Ecto neural progenitor cell (in vitro differentiated cells): ENCODE measurements at places on chromosomes 5 and 9.

DNA sequence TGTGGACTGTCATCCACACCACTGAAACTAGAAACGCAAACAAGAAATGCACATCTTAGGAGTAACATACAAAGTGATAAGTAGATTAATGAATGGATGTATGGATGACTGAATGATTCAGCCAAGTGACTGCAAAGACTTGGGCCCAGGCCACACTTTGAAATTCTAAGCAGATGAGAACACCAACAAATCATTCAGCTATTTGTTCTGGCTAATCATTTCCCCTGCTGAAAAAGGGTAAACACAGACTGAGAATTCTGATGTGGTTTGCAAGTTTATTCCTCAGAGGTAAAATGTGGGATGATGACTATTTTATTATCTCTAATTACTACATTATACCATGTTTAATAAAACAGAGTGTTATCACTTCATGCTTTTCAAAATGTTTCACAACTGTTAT, 163.2 kb upstream of the ADAMTS16 start:
- DNase-seq: no peak

GRCh38 chr9:11618241-11618805, 1005.5 kb upstream of the PTPRD start:
- DNase-seq: no peak

GRCh38 chr5:22751536-22751935, 101.6 kb downstream of the CDH12 start:
- DNase-seq: no peak

DNA sequence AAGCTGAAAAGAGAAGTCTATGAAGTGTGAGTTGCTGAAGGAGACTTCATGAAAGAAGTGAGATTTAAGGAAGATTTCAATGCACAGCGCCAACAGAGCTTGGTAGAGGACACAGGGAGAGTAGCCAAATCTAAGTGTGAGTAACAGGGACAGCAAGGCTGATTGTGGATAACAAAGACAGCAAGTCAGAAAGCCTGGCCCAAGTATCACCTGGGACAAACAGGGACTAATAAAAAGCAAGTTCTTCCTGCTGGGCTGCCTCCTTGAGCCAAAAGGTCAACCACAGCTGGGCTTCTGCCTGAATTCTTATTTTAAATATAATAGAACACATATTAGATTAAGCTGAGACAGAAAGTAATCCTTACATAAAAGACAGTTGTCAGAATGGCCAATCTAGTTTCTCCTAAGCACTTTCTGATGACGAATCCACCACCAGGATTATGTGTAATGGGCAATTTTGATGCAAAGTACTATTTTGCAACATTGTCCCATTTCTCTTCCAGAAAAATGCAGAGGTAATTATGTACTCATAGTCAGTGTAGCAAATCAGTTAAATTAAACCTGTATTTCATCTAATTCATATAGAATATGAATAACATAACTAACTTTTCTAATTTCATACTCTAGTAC, 73.8 kb downstream of the MAPKAP1 start:
- DNase-seq: no peak

GRCh38 chr9:7366121-7366520, 433.5 kb downstream of the DMAC1 start:
- DNase-seq: no peak

DNA sequence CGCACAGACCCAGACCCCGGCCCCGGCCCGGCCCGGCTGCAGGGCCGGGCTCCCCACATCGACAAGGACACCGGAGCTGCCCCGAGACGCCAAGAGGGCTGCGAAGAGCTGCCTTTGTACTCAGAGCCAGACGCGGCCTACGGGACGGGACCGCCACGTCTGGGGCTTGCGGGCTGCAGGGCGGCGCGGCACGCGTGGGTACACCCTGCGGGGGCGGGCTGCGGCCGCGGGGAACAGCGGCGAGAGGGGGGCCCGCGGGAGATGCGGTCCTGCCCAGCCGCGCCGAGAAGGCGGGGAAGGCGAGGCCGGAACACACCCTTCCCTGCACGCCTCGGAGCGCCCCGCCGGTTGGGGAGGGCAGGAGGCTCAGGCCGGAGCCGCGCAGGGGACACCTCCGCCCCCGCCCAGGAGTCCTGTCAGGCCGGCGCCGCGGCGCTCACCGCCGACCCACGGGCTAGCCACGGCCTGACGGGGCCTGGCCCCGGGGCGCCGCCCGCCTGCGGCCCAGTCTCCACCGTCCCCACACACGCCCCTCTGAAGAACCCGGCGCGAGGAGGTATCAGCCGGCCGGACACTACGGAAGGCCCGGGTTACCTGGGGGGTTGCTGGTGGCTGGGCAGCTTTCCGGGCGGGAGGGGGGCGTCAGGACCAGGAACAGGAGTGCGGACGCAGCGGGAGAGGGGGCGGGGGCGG, 478 bp downstream of the RAB14 start:
- no peak for DNase-seq

DNA sequence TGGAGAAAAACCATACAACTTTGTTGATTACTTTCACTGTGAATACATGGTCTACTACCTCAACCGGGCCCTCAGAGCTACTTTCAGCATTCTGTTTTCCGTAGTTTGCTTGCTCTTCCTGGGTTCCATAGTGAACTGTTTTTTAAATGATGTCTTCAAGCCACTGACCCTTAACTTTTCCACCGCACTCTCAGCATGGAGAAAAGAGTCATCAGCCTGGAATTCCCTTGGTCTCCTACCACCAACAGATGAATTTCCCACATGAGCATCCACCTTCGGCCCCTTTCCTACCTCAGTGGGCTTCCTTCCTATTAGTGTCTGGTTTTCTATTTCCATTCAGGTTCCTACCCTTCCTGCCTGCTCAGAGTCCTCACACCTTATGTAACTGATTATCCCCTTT, 135.9 kb upstream of the ADAMTSL1 start:
- DNase-seq: no peak

- no peak for DNase-seq
These were observed 9.6 kb upstream of the CCDC171 start for GRCh38 chr9:15543047-15543813.

DNA sequence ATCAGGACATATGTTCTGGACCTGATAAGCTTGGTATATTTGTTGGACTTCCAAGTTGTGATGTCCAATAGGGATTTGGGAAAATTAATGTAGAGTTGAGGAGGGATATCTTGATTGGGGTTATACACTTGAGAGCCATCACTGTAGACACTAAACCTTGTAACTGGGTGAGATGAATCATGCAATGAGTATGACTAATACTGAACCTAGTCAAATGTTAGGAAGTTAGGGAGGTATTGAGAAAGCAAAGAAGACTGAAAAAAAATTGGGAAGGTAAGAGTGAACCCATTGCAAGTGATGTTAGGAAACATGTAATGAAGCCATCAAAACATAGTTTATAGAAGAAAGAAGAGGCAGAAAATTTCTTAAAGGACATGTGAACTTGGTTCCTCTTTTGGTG, 668.4 kb upstream of the CDH9 start:
- DNase-seq: no peak

GRCh38 chr5:14342306-14342705, 199.2 kb downstream of the TRIO start:
- DNase-seq: no peak

GRCh38 chr5:54337523-54337922, 27.1 kb upstream of the ARL15 start:
- DNase-seq: no peak

- no peak for DNase-seq
These were observed 86.0 kb upstream of the FER start for GRCh38 chr5:108661590-108662219.

DNA sequence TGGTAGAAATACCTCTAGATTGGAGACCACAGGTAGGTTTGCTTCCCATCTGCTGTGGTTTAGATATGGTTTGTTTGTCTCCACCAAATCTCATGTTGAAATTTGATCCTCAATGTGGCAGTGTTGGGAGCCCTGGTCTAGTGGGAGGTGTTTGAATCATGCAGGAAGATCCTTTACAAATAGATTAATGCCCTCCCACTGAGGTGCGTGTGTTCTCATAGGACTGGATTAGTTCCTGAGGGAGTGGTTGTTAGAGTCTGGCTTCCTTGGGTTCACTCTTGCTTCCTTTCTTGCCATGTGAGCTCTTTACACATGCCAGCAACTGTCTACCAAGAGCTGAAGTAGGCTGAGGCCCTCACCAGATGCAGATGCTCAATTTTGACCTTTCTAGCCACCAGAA, 391.1 kb upstream of the GRIA1 start:
- no peak for DNase-seq

DNA sequence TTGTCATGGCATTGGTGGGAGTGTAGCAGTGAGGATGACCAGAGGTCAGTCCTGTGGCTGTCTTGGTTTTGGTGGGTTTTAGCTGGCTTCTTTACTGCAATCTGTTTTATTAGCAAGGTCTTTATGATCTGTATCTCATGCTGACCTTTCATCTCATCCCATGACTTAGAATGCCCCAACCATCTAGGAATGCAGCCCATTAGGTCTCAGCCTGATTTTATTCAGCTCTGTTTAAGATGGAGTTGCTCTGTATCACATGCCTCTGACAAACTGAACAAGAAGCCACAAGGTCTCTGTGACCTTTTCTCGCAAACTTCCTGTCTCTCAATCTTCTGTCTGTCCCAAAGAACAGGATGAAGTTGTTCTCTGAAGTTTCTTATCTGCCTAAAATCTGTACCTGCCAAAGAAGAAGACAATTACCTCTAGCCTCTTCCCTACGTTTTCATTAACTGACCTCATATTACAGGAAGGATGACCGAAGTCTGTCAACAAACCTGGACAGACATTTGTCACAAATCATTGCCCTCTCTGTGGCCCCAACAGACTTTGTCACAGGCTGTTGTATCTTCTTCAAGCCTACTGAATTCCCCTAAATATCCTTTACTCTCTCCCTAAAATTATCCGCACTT, 284.2 kb upstream of the SEMA6A start:
- no peak for DNase-seq

DNA sequence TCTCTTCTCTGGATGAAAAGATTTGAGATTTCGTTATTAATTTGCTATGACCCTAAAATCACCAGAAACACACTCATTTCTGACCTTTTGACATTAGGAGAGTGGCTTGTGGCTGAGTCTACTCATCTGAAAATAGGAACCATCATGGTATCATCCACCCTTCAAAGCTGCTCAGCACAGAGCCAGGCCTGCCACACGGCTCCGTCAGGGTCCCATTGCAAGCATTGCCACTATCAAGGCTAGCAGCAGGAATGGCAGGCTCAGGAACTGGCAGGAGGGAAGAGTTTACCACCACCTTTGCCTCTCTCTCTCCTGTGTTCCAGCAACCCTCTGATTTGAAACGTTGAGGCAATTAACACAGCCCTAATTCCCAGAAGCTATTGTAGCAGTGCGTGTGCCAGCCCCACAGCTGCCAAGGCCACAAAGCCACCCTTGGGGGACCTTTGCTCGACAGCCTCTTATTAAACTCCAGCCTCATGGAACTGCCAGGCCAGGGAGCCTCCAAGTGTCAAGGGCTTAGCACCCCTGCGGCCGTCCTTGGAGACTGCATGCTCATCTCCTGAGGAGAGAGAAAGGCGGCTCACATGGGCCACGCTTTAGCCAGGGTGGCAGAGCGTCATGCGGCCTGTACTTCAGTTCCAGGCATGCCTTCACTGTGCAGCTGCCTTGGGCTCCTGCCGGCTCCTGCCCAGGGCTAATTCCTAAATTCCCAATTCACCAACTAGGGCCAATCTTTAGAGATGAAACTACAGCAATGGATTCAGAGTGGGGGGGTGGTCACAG, 145.9 kb downstream of the ROR2 start:
- DNase-seq: peak; percentile 37

DNA sequence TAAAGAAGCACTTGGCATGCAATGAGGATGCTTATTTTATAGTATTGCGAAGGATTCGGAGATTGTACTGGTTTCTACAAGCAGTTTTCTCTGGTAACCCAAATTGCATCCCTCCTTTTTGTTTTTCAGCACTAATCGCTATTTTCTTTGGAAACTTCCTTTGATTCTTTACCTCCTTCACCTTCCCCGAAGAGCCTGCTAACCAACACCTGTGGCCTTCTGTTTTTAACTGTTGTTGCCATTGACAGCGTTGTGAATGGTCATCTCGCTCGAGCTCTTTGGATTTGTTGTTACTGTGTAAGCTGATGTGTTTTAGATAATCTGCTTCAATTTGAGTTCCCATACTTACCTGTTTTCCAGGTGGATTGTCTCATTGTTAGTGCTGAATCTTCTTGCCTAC, 1.1 kb downstream of the CNOT6 start:
- DNase-seq: no peak

GRCh38 chr5:122142480-122143164, 13.3 kb downstream of the ZNF474 start:
- no peak for DNase-seq

- DNase-seq: no peak
These were observed 27.3 kb downstream of the NR6A1 start for GRCh38 chr9:124743686-124744348.

DNA sequence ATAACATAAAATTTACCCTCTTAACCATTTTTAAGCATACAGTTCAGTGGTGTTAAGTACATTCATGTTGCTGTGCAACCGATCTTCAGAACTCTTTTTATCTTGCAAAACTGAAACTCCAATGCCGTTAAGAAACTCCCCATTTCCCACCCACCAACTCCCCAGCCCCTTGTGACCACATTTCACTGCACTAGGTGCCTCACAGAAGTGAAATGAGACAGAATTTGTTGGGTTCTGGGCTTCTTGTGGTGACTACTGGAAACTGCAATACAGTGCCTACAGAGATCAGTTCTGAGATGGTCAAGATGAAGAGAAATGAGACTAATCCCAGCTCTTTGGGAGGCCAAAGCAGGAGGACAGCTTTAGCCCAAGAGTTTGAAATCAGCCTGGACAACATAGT, 202.1 kb upstream of the SLC30A5 start:
- DNase-seq: no peak

DNA sequence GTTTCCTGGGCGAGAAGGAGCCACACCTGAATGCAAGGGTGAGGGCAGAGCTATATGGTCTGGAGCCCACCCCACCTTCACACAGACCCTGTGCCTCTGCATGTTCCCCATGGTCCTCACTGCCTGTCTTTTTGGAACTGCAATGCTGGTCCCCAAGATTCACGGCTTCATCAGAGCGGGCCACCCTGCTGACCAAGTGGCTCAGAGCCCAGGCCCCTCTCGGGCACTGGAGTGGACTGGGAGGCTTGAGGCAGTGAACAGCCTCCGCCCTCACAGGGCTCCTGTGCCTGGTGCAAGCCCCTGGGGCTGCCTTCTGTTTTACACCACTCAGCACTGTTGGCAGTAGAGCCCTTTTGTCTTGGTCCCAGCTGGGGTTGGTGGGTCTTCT, 143.2 kb downstream of the CACNA1B start:
- no peak for DNase-seq

GRCh38 chr9:108463932-108464606, 391.7 kb downstream of the ACTL7B start:
- DNase-seq: no peak

DNA sequence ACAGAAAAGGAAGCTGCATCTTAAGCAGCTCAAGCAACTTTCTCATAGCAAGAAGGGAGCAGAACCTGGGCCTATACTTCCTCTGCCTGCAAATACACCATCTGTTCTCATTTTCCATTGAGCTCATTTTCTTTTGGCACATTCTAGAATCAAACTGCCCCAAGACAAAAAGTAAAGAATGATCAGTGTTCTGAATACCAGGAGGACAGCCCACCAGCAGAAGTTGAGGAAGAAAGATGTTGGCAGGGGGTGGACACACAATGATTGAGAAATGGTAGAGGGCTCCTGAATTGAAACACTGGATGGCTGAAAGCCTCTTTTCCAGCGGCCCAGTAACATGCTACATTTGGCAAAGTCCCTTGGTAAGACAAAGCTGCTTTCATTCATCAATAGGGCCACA, 171.8 kb downstream of the MED10 start:
- DNase-seq: no peak
